ENCODE measurements at places on chromosomes 16 and 17.

- DNase-seq, result no peak
Measured at GRCh38 chr17:12388226-12388625, 277.5 kb upstream of the MYOCD start.

DNA sequence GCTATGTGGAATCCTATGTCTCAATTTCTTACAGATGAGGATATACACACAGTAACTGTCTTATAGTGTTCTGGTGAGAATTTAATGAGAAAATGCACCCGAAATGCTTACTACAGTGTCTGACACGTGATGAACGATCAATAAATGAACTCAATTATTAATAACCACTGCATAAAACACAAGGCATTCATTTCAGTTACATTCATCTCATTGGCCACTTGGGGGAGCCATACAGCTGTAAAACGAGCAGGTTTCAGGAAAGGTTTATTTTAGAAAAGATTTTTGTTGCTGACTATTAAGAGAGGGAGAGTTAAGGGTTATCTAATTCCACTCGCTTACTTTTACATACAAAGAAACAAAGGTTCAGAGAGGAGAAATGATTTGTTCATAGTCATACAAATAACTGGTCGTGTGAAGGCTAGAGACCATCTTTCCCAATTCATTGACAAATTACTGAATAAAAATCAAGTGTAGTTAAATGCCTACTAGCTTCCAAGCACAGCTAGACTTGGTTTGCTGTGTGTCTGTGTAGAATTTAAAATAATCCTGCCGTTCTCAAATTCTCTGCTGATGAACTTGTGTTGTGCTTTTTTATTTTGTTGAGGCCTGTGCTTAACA lies 160.1 kb downstream of the MAP2K4 start:
- DNase-seq, result peak; percentile 29

DNA sequence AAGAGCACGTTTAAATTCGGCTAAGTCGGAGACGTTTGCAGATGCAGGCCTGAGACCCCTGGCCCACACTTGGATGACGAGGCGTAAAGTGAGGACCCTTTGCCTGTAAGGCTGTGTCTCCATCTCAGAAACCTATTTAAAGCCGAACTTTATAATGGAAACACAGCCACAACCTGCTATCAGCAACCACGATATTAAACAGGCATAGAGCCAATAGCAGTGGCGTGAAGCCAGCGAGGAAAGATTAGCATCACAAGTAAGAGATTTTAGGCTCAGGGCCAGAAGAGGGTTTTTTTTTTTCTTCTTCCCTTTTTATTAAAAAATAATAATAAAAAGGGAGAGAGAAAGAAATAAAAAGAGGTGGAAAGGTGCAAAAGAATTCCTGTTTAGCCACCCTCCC lies 111.3 kb upstream of the NOL11 start:
- no peak for DNase-seq

- DNase-seq, result no peak
Measured at GRCh38 chr16:52283018-52283417, 263.9 kb downstream of the TOX3 start.

DNA sequence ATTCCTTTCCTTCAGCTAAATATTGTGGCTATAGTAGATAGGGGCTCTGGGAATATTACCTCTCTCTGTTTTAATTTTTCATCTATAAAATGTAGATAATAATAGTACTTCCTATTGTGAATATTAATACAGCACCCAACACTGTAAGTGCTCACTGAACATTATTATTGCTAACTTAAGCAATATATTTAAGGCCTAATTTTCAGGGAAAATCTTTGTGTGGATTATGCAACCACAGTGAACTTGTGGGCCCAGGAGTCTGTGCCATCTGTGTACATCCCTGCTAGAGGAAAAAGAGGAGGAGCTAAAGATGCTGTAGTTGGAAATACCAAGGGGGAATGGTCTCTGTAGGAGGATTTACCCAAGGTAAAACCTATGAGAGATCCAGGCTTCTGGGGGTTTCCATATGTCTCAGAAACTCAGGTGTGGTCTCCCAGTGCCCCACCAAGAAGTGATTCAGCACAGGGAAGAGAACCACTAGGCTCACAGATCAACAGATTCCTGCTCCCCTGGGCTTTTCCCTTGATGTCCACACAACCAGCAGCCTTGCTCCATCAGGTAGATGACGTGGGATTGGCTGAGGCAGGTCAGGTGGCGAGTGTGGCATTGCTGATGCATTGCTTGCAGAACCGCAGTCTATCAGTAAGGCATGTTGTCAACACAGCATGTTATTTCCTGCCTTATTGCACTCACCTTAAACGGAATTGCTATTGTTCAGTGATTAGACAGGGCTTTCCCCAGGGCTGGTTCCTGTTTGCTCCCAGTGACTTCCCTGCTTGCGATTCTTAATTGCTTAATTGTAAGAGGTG lies 1.6 kb upstream of the N4BP1 start:
- no peak for DNase-seq

DNA sequence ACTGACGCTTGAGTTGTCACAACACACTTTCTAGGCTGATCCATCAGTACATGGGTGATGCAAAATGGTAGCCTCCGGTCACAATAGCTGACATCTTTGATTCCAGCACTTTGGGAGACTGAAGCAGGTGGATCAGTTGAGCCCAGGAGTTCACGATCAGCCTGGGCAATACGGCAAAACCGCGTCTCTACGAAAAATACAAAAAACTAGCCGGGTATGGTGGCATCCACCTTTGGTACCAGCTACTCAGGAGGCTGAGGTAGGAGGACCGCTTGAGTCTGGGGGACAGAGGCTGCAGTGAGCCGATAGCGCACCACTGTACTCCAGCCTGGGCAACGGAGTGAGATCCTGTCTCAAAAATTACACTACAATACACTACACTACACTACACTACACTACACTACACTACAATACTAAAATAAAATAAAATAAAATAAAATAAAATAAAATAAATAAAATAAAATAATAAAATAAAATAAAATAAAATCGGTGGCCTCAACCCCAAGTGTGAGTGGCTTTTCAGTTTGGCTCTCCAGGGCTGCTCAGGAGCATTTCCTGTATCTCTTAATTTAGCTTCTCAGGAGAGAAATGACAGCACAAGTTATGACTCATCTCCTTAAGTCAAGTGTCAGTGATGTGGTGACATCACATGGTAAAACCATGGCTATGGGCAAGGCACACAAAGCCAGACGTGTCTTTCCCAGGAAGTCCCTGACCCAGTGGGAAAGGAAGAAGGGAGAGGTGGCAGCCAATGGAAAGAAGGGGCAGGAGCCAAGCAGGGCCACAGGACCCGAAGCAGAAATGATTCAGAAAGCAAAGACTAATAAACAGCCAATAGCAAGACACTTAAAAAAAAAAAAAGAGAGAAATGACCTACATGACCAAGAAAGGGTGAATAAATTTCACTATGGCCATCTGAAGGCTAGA lies 75.3 kb upstream of the TBC1D3K start:
- no peak for DNase-seq

- DNase-seq, result peak; percentile 26
Measured at GRCh38 chr17:67902511-67903231, 77.4 kb downstream of the BPTF start.

DNA sequence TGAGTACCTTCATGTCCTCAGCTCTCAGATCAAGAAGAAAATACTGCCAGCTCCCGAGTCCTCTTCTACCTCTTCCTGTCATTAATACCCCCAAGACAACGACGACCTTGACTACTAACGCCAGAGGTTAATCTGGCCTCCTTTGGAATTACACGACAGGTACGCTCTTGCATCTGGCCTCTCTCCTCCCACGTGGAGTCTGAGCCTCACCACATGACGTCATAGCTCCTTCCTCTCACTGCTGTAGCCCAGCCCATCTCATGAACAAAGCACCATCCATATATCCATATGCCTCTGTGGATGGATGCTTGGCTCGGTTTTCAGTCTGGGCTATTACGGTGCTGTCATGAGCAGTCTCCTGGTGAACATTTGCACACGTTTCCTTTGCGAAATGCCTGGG lies 110.2 kb upstream of the TNRC6C start:
- no peak for DNase-seq

GRCh38 chr17:183021-183420 lies 1.6 kb upstream of the DOC2B start:
- DNase-seq, result no peak

- no peak for DNase-seq
Measured at GRCh38 chr17:80101946-80102663, 724 bp downstream of the GAA start.

GRCh38 chr16:73190688-73191659 lies 143.0 kb upstream of the ZFHX3 start:
- no peak for DNase-seq

- no peak for DNase-seq
Measured at GRCh38 chr17:76388966-76389888, 4.8 kb downstream of the SPHK1 start.

- no peak for DNase-seq
Measured at GRCh38 chr16:87690911-87691685, 74.7 kb downstream of the KLHDC4 start.

DNA sequence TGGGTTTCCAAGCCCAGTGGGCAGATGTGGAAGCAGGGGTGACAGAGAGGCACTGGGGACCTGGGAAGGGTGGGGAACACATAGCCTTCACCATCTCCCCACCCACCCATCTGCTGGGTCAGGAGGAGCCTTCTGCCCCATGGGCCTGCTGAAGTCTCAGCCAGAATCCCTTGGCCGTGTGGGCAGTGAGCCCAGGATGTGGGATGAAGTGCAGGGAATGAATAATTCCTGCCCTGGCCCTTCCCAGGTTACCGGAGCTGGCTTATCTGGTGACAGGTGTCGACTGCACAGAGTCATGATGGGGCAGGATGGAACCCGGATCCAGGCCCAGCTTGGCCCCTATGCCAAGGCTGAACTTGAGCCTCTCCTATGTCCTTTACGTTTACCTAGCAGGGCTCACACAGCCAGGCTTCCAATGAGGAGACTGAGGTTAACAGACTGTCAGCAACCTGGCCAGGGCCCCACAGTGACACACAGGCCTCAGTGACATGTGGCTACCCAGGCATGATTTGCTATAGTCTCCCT lies 17.5 kb downstream of the ATP2A3 start:
- no peak for DNase-seq

Data from midbrain (tissue), 1 donor.